SJSA1 (cell line): ENCODE measurements at places on chromosomes 1 and 21.

DNA sequence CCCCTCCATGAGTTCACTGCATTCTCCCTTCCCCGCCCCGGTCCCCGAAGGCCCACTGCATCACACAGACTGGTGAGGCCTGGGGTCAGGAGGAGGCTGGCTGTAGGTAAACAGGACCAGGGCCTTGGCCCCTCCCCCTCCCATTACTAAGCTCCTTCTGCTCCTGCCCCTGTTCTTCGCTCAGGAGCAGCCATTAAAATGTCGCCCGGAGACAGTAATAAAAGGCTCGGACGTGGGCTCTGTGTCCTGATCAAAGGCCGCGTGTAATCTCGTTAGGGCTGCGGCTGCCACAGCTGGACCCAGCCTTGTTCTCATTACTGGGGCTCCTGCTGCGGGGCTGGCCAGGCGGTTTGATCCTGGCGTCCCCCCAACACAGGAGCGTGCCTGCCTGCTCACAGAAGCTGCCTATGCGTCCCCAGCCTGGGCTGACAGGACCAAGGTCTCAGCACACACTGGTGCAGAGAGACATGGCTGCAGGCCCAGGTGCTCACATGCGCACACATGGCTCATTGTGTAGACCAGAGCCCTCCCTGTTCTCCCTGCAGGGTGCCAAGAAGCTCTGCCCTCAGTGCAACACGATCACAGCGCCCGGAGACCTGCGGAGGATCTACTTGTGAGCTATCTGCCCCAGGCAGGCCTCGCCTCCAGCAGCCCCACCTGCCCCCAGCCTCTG lies 24.0 kb downstream of the TMEM53 start:
- H3K4me3 ChIP-seq: no peak overlapping the region
- H3K27me3 ChIP-seq: no peaks in the 10 kb centered on the region
- DNase-seq: no peak
- no peaks in the 10 kb centered on the region for H3K4me1 ChIP-seq

DNA sequence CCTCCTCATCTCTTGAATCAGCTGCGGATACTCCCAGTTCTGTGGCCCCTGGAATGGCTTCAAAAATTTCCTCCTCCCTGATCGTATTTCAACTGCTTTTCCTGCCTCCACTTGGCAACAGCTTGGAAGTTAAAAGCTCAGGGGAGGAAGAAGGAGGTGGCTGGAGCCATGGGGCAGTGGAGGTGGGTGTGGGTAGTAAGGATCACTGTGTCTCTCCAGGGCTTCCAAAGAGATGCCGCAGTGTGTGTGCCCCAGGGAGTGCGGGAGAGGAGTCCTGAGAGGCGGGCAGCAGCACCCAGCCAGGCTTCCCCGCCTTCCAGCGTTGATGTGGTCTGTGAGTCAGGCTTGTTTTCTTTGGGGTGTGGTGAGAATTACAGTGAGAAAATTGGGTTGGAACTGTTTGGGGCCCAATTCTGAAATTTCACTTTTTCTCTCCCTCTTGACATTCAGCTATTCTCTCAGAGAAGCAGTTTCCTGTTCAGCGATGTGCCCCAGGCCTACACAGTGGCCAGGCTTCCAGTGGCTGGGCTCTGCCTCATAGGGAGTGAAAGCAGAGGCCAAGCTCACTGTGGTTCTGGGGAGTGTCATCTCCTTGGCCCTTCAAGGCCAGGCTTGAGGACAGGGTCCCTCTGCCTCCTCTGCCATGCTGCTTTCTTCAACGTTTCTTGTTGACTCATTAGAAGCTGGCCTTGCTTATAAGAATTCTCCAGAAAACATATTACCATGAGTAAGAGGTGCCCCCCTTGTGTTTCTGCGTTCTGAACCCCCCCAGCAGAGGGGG lies 69.0 kb downstream of the PGM1 start:
- peak; percentile 54 for DNase-seq
- H3K27me3 ChIP-seq: no peaks in the 10 kb centered on the region
- peaks cover 24% of the 10 kb centered on the region for H3K4me1 ChIP-seq
- H3K36me3 ChIP-seq: 0 out of 2 replicates have a peak, but pooled peaks cover 3% of the 10 kb centered on the region
- no peak overlapping the region for H3K4me3 ChIP-seq
- peak overlapping the region; percentile 88 for H3K27ac ChIP-seq

DNA sequence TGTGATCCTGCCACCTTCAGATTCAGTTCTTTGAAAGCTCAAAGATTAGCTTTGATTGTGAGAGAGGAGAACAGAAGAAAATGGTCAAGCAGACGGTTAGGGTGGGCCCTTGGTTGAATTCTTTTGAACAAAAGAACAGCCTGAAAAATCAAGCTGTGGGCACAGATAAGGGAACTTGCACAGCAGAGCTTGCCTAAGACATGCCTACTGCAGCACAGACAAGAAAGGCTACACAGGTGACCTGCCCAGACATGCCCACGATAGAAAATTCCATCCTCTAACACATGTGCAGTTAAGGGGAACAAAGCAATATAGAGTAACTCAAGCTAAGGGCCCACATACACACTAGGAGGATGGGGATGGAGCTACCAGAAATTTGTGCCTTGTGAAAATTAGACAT lies 512.5 kb upstream of the LRRC7 start:
- H3K4me1 ChIP-seq: no peaks in the 10 kb centered on the region
- H3K27ac ChIP-seq: no peak overlapping the region
- H3K27me3 ChIP-seq: no peaks in the 10 kb centered on the region
- no peaks in the 10 kb centered on the region for H3K36me3 ChIP-seq
- no peak for DNase-seq
- H3K4me3 ChIP-seq: no peak overlapping the region

- H3K27me3 ChIP-seq: 0 out of 2 replicates have a peak, but pooled peaks cover 2% of the 10 kb centered on the region
- DNase-seq: no peak
- no peak overlapping the region for H3K4me3 ChIP-seq
- no peak overlapping the region for H3K27ac ChIP-seq
Measured at GRCh38 chr1:158249646-158250045, 4.6 kb upstream of the CD1A start.

DNA sequence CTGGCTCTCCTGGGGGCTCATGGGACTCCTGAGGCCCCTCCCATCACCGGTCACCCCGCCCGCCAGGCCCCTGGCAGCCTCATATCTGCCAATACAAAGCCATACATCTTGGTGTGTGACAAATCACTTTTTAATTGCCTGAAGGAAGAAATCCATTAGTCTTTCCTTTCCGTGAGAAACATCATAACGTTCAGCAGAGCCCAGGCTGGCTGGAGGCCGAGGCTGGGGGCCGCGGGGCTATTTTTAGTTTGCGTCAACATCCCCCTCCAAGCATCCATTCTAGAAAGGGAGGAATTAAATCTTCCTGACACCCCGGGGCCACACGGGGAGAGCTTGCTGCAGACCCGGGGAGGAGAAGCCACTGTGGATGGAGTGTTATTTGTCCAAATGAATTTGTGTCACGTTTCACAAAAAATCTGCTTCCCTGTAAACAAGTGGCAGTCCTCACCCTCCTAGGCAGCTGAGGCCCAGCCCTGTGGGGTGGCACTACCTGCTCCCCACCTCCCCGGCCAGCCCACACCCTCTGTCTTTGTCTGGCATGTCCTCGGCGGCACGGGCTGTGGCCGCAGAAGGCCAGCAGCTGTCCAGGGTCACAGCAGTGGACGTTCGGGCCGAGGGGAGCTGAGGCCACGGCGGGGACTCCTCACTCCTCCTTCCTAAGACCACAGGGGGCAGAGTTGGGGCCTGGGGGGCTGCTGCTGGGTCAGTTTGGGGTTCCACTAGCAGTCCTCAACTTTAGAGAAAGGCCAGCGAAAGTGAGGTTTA lies 236.9 kb upstream of the VAMP3 start:
- H3K27me3 ChIP-seq: peaks cover 5% of the 10 kb centered on the region
- H3K4me3 ChIP-seq: no peak overlapping the region
- no peak overlapping the region for H3K27ac ChIP-seq
- no peaks in the 10 kb centered on the region for H3K4me1 ChIP-seq
- no peaks in the 10 kb centered on the region for H3K36me3 ChIP-seq

- H3K4me3 ChIP-seq: no peak overlapping the region
- no peaks in the 10 kb centered on the region for H3K4me1 ChIP-seq
- peak; percentile 82 for DNase-seq
- no peaks in the 10 kb centered on the region for H3K36me3 ChIP-seq
Measured at GRCh38 chr1:179002552-179003345, 22.9 kb upstream of the FAM20B start.

DNA sequence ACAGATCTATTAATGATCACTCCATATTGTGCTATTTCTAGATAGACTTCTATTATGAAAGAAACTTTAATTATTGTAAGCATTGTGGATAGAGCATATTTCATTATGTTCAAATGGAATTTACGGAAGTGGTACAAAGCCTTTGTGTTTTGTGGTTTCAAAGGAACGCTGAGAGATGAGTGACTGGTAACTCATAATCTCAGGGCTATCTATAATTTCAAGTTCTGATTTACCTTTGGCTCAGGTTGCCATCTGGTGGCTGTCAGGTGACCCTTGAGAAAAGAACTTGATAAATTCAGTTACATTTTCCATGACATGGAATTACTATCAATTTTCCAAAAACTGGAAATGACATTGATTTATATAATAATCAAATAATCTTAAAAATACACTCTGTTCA lies 12.2 kb downstream of the NTNG1 start:
- DNase-seq: no peak
- H3K27ac ChIP-seq: no peak overlapping the region
- no peaks in the 10 kb centered on the region for H3K27me3 ChIP-seq
- H3K4me1 ChIP-seq: no peaks in the 10 kb centered on the region
- no peaks in the 10 kb centered on the region for H3K36me3 ChIP-seq

DNA sequence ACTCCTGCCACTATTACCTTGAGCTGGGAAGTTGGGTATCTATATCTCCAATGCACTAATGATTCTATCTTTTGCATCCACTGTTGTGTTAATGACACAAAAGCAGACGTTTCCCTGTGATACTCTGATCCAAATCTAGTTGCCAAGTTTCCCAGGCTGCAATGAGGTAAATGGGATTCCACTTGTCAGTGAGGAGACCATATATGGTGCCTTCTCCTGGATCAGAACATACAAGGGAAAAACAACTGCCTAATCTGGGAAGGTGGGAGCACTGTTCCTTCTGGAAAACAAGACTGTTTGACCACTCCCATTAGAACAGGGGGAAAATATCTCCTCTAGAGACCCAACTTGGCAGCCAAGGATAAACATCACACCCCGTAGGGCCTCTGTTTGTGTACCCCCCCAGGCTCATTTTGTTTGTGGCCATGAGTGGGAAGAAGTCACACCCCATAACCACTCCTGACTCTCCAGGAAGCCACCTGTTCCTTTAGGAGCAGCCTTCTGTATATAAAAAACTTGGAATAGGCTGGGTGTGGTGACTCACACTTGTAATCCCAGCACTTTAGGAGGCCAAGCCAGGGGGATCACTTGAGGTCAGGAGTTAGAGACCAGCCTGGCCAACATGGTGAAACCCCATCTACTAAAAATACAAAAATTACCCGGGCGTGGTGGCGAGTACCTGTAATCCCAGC lies 28.5 kb upstream of the SLC6A9 start:
- DNase-seq: no peak
- H3K36me3 ChIP-seq: no peaks in the 10 kb centered on the region
- H3K27me3 ChIP-seq: 0 out of 2 replicates have a peak, but pooled peaks cover 8% of the 10 kb centered on the region
